ENCODE measurements at places on chromosomes 7 and 10.

- DNase-seq, result no peak
These were observed 16.5 kb downstream of the NPFFR1 start for GRCh38 chr10:70267161-70267933.

GRCh38 chr7:99243751-99244337 is 28.8 kb upstream of the MYH16 start:
- no peak for DNase-seq

GRCh38 chr7:105677817-105678573 is 96.7 kb upstream of the EFCAB10 start:
- DNase-seq, result no peak

DNA sequence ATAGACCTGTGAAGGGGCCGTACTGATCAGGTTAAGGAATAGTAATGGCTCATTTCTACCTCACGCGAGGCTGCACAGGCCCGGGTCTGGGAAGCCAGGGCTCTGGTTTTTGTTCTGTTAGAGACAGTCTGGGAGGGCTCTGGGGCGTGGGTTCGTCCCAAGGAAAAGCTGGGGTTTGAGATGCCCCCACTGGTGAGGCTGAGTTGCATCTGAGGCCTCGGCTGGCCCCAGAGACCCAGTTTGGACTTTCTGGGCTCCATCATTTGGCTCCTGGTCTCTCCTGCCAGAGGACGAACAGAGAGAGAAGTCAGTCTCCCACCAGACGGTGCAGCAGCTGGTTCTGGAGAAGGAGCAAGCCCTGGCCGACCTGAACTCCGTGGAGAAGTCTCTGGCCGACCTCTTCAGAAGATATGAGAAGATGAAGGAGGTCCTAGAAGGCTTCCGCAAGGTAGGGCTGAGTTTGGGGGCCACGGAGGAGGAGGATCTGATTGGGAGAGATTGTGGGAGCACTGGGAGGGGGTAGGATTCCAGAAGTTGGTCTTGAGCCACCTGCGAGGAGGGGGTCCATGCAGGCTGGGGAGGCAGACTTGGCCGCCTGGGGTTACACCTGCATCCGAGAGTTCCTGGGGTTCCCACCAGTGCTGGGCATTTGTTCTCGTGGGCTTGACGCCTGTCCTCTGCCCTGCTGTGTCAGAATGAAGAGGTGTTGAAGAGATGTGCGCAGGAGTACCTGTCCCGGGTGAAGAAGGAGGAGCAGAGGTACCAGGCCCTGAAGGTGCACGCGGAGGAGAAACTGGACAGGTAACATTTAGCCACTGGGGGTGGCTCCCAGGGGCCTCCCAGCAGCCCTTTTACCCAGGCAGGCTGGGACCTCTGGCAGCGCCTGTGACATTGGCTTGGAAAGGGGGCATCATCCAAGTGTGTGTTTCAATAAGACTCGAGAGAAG is 22.5 kb upstream of the BTBD16 start:
- no peak for DNase-seq

- DNase-seq, result no peak
These were observed 503 bp downstream of the CROT start for GRCh38 chr7:87345962-87346371.

- no peak for DNase-seq
These were observed 93.0 kb downstream of the EXOC4 start for GRCh38 chr7:133345690-133346421.

- no peak for DNase-seq
These were observed 1128.7 kb downstream of the CNTNAP2 start for GRCh38 chr7:147245274-147245673.

- DNase-seq, result no peak
These were observed 7.1 kb upstream of the EMX2 start for GRCh38 chr10:117535298-117536071.

- DNase-seq, result no peak
These were observed 22.8 kb downstream of the BRAF start for GRCh38 chr7:140901941-140902302.

DNA sequence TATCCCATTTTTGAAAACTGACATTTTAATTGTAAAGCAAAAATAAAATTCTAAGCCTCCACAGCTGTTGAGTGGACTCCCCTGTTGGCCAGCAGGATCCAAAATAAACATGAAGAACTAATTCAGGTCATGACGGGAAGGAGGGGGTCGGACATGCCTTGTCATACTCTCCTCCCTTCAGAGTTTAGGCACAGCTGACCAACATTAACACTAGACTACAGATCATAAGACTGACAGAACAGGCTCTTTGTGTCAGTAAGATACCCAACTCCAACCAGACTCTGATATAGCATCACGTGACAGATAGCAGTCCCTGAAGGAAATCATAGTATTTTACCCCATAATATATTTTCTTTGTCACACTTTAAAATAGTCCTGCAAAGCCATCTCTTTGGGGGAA is 20.9 kb upstream of the ZNF12 start:
- no peak for DNase-seq

- DNase-seq, result no peak
These were observed 30.6 kb downstream of the LMTK2 start for GRCh38 chr7:98137134-98137825.

DNA sequence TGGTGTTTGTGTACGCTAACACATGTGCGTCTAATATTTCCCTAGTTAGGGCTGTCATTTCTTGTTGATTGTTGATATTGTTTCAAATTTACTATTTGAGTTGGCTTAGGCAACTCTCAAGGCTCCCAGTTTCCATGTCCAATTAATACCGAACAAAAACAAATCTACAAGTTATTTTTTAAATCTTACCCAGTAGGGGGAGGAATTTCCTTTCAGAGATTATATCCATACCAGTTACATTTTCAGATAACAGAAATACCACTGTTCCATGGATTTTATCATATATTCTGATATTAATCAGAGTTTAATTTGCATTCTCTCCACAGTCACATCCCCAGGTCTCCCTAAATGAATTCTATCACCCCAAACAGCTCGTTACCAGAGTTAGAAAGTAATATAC is 7.2 kb upstream of the AKR1B10 start:
- no peak for DNase-seq

- no peak for DNase-seq
These were observed 7.1 kb upstream of the TBX20 start for GRCh38 chr7:35261041-35261440.

DNA sequence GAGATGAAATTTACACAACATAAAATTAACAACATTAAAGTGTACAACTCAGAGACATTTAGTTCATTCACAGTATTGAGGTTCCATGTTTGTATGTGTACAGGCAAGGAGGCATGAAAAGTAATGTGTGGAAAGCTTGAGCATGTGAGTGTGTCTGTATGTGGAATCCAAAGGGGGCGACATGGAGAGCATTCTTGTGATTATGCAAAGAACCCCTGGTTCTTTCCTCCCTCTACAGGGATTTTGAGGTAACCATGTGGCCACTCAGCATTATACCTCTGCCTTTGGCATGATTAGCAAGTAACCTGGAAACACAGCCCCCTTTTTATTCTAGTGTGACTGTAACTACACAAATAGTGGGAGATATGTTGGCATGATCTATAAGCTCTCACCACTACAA is 21.0 kb downstream of the OR2F1 start:
- no peak for DNase-seq

- no peak for DNase-seq
These were observed 319.3 kb downstream of the INHBA start for GRCh38 chr7:41383596-41383995.

- no peak for DNase-seq
These were observed 150.9 kb upstream of the MBL2 start for GRCh38 chr10:52923520-52923919.

DNA sequence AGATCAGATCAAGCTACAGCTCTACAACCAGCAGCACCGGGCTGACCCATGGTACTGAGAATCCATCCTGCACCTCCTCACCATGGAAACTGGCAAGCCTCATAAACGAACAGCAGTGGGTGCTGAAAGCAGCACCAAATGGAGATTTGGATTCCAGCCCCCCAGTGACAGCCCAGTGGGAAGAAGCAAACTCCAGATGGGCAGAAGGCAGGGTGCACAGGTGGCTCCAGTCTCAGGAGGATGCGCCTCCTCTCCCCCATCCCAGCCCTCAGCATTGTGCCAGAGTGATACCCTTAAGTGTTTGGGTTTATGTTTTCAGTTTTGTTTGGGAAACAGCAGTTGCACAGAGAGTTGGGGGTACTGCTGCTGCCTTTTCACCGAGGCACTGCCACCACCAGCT is 20.6 kb upstream of the SMO start:
- no peak for DNase-seq

GRCh38 chr7:44995555-44996493 is 4.2 kb upstream of the CCM2 start:
- DNase-seq, result no peak

GRCh38 chr7:28986028-28986764 is 28.1 kb upstream of the TRIL start:
- DNase-seq, result no peak

DNA sequence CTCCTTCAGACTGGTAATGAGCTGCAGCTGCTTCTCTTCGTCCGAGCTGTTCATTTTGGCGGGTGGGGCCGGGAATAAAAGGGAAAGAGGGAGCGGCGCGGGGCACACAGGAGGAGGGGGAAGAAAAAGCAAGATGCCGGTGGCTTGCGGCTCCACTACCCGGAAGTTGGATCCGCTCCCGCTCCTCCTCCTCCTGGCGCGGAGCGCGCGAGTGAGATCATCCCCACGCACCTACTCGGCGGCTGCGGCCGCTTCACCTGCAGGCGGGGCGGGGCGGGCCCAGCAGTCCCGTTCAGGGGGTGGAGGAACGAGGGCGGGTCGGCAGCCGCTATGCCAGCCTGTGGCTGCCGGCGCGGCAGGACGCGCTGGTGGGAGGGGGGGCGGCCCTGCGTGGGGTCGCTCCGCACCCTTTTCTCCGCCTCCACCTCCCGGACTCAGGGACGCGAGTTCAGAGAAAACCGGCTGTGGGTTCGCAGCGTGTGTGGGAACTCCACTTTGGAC is at the start of gene SHTN1:
SHTN1 (minus strand) TSS at position 162 of the 501 bp plus-strand sequence; CDS start at position 54, 108 bp downstream.
- peak; percentile 3 for DNase-seq

- DNase-seq, result no peak
These were observed 77.5 kb upstream of the TOMM7 start for GRCh38 chr7:22900101-22900500.

DNA sequence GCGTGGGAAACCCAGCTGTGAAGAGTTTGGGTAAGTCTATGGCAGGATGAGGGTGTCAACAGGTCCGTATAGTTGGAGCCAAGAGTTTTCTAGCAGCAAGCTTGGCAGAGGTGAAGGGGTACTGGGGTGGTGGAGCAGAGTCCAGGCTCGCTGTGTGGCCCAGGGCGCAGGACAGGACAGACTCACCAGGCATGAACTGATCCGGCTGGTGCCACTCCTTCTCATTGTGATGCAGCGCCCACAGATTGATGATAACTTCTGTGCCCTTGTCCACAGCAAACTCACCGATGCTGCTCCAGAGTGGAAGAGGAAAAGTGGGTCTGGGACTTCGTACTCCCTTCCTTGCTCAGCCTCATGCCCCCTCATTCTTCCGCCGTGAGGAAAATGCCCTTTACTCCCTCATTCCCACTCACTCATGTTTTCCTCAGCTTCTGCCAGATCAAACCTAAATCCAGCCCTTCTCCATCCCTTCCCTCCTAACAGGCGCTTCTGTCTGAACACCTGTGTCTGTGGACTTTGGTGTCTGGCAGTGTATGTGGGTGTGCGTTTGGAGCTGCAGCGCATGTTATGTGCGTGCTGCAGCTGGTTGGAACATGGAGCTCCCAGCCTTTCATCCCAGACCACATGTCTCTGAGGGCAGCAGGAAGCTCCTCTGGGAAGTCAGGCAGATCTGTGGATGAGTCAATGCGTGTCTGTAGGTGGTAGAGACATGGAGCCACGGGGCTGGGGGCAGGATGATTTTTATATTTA is 5.7 kb downstream of the CYP17A1 start:
- DNase-seq, result no peak

DNA sequence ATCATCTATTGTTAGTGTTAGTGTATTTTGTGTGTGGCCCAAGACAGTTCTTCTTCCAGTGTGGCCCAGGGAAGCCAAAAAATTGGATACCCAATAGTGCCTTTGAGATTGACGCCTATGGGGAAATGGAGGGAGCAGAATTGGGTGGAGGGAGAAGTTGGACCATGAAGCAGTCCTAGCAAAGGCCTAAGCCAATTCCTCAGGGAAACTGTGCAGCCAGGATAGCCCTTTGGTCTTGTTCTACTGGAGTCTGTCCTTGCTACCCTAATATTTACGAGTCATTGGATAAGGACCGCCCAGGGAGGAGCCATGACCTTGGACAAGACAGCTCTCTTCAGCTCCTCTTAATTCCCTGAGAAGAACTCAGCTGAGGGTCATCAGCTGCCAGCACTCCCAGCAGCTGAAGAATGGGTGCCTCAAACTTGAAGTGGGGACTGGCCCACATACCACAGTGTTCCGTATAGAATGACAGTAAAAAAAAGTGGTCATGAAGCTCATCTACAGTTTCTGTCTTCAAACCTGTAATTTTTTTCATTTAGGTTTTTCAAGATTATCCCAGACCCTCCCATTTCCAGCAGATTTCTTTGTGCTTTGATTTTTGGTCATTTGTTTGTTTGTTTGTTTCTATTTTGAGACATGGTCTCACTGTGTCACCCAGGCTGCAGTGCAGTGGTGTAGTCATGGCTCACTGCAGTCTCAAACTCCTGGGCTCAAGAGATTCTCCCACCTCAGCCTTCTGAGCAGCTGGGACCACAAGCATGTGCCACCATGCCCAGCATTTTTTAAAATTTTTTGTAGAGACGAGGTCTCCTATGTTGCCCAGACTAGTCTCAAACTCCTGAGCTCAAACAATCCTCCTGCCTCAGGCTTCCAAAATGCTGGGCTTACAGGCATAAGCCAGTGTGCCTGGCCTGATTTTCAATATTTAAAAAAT is 81.2 kb downstream of the C1GALT1 start:
- DNase-seq, result no peak

GRCh38 chr7:96452146-96452545 is 130.2 kb upstream of the SLC25A13 start:
- no peak for DNase-seq

- no peak for DNase-seq
These were observed 130.8 kb downstream of the ZNF467 start for GRCh38 chr7:149642589-149642988.

DNA sequence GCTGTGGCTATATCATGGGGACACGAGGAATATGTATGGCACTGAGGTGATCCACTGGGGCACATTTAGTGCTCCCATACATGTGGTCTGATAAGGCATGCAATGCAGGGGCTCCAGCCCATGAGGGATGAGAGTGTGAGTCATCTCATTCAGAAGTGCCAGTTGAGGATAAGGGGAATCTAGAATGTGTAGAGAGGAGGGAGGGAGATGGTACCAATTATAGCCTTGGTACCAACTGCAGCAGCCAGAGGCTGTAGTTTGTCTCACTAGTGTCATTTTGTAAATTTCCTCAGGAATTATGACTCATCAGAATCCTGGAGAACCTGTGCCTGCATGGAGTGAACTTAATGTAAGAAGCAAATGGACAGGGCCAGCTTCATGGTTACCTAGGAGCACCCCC is 46.2 kb downstream of the LAMB4 start:
- DNase-seq, result no peak

DNA sequence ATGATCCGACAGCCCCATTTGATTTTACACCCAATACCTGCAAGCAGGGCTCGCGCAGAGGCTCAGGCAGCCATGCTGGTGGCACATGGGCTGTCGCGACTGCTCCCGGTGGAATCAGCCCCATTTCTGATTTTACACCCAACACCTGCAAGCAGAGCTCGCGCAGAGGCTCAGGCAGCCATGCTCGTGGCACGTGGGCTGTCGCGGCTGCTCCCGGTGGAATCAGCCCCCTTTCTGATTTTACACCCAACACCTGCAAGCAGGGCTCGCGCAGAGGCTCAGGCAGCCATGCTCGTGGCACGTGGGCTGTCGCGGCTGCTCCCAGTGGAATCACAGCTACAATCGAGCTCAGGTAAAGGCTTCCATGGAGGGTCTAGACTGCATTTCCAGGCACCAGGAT is 244.1 kb downstream of the PTPRN2 start:
- no peak for DNase-seq

GRCh38 chr10:62243647-62243997 is 25.0 kb downstream of the RTKN2 start:
- DNase-seq, result no peak

GRCh38 chr7:132352800-132353199 is 223.5 kb downstream of the PLXNA4 start:
- no peak for DNase-seq

Data from activated CD8-positive, alpha-beta memory T cell treated with anti-CD3 and anti-CD28 coated beads for 1 hour (primary cell).